ENCODE measurements at places on chromosomes 16 and 17.
A peak's percentile ranks its signal among the peaks of the same experiment; 100 is the strongest.

DNA sequence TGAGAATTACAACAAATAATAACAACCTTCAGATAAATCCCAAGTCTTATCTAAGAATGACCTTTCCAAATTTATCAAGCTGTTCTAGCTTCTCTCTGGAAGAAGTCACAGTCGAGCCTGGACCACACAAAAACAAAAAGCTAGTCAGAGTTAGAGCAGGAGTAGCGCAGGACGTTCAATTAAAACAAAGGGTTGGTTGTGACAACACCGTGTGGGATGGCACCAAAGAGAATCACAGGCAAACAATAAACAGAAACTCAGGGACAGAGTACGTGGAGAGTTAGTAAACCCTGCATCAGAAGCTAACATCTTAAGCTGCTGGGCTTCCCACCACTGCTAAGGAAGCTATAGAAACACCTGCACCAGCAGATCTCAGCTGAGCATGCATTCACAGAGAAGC is 23.8 kb downstream of the ARHGAP17 start:
- DNase-seq = no peak

GRCh38 chr17:56929362-56929969 is 15.6 kb upstream of the TRIM25 start:
- DNase-seq = no peak

- DNase-seq = no peak
Observed at GRCh38 chr17:44120851-44121605, 2.4 kb downstream of the HDAC5 start.

DNA sequence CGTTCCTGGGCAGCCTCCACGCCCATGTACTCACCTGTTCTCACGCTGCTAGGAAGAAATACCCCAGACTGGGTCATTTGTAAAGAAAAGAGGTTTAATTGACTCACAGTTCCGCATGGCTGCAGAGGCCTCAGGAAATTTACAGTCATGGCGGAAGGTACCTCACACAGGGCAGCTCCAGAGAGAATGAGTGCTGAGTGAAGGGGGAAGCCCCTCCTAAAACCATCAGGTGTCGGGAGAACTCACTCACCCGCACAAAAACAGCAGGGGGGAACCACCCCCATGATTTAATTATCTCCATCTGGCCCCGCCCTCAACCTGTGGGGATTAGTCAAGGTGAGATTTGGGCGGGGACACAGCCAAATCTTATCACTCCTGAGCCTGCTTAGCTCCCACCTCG is 18.2 kb downstream of the RAB40C start:
- DNase-seq = no peak

DNA sequence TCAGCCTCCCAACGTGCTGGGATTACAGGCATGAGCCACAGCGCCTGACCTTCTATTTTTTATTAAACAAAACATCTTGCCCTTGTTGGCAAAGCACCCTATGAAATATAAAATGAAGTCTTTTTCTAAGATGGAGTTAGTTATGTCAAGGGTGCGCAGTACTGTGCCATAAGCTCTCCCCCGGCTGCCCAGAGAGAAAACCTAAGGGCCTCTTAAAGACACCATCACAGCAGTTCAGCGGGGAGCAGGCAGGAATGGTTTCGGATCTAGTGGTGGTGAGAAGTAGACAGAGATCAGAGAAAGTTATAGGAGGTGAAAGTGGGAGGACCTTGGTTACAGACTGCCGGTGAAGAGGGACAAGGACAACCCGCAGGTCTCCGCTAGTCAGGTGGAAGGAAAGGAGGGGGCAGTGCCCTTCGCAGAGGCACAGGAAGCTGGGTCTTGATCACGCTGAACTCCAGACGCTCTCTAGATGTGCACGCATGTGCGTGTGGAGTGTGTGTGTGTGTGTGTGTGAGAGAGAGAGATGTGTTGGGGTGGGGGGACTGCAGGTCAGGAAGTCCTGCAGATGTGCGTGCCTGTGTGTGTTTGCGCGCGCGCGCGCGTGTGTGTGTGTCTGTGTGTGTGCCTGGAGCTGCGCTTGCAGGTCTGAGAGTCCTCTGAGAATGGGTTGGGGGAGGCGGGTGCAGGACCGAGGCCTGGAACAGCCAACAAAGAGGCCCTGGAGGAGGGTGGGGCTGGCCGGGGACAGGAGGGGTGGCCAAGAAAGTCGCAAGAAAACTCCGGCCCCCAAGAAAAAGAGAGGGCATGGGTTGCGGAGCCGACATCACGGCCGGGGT is 748 bp upstream of the CMTM3 start:
- DNase-seq = peak; percentile 79

DNA sequence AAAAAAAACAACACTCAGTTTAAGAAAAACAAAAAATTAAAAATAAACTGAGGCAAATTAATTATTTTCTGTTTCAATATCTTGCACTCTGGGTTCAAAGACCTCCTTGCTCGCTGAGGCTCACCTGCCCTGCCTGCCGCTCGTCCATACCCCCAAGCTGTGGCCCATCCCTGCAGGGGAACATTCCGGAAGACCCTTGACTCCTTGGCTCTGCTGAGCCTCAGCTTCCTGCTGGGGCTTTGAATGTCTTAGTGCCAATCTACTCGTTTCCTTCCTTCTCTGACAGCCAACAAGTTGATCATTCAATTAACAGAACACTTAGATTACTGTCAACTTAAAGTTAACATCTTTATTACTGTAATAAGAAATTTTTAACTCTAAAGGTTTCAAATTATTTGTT is 24.3 kb downstream of the G6PC1 start:
- DNase-seq = no peak

DNA sequence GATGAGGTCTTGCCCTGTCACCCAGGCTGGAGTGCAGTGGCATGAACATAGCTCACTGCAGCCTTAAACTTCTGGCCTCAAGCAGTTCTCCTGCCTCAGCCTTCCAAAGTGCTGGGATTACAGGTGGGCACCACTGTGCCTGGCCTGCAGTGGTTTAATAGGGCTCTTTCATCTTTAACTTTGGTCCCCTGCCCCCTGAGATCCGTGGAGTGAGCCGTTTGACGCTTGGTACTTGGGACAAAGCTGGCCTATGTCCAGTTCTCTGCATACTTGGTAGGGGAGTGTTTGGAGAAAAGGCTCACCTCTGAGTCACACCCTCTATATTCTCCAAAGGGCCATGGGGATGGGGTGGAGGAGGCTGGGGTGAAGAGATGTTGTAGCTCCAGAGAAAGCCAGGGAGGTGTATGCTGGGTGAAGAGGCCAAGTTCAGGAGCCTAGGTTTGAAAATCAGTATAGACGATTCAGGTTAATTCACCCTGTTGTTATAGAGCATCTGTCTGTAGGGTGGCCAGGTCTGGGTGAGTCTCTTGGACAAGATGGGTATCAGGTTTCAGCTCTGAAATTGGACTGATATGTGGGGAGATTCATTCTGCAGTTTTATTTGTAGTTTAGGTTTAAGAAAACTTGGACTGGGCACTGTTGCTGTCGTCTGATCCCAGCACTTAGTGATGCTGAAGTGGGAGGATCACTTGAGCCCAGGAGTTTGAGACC is 17.6 kb downstream of the ABCC1 start:
- no peak for DNase-seq

DNA sequence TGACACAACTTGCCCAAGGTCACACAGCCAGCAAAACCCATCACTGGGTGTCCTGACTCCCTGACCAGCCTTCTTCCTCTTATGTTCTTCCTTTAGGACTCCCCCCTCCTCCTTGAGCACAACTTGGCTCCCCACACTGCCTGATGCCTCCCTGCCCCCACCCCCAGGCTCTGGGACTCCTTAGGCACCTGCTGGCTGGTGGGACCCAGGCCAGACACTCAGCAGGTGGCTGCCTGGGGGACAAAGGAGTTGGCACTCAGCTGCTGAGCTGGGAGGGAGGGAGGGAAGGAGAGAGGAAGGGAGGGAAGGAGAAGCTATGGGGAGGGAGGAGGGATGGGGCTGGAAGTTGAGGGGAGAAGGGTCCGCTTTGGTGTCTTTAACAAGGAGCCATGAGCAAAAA is 8.0 kb downstream of the SEZ6 start:
- DNase-seq = no peak

- DNase-seq = no peak
Observed at GRCh38 chr16:73048292-73049080, 558 bp upstream of the ZFHX3 start.

DNA sequence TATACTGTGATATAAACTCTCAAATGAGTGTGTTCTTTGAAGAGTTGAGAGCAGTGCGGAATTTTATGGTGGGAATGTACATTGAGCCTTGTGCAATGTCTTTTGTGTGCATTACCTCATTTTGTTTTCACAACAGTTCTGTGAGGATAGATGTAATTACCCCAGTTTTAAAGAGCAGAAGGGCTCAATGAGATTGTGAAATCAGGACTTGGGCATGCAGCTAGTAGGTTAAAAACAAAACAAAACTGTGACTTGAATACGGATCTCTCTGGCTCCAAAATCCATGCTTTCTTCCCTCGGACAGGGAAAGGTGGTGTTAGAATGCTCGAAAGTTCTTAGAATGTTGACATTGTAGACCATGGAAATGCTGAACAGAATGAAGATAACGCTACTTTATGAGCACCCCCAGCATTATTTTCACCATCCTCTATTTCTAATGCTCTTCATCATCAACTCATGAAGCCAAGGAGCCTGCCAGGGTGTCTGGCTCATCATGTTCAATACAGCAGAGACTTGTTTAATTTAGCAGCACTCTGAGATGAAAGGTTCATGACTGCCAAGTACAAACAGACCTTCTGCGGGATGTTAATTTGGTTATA is 17.1 kb downstream of the MRTFB start:
- no peak for DNase-seq

GRCh38 chr16:48081656-48082055 is 74.1 kb downstream of the ABCC12 start:
- no peak for DNase-seq

GRCh38 chr16:3602320-3602653 is 9.1 kb downstream of the SLX4 start:
- DNase-seq = no peak

DNA sequence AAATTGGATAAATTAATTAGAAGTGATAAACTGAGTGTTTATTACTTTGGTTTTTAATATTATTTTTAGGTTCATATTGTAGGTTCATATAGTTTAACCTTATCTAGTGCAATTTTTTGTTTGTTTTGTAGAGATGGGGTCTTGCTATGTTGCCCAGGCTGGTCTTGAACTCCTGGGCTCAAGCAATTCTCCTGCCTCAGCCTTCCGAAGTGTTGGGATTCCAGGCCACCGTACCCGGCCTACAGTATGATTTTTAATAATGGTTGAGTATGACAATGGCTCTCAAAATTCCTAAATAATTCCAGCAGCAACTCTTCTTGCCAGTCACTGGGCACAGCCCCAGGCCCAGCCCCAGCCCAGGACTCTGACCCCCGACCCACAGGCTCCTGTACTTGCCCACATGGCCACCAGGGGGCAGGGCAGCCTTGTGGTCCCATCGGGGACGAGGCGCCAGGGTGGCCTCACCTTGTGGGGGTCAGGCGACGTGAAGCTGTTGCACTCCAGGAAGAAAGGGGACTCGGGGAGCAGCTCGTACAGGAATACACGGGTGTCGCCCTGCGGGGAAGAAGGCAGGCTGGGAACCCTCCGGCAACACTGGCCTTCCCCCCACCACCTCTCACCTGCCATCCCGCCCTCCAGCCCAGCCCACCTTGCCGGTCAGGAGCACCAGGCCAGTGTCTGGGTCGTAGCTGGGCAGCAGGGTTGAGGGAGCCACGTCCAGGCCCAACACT is 7.9 kb upstream of the PAM16 start:
- peak; percentile 50 for DNase-seq

- DNase-seq = no peak
Observed at GRCh38 chr16:27220527-27220926, 17.2 kb downstream of the KDM8 start.

DNA sequence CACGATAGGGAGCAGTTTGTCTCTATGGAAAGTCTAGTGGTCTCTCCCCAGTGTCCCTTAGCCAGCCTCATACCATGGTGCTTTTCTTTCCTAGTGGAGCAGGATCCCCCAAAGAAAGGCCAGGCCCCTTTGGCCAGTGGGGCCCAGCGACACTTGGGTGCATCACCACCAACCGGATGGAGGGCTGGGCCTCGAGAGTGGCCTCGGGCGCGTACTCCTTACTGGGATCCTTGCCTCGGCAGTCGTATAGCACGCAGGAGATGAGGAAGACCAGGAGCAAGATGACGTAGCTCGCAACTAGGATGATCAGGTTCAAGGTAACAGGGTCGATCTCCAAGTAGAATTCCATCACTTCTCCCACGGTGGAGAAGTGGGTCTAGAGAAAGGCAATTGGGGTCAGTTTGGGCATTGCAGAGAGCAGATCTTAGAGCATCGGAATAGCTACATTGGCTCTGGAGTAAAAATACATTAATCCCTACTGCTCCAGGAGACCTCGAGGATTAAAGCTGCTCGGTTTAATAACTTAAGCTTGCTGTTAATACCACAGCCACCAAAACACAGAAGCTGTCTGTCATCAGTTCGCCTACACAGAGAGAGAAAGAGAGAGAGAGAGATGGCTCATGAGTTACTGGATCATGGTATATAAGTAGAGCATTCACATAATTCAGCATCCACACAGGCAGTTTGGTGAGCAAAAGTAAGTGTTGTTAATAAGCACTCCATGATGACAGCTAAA is at the start of gene SMIM36:
TSS of gene SMIM36 (minus strand) at position 467 of the 736 bp plus-strand sequence.
- DNase-seq = no peak

- DNase-seq = no peak
Observed at GRCh38 chr17:2703181-2703580, 8.4 kb downstream of the CLUH start.

- peak; percentile 50 for DNase-seq
Observed at GRCh38 chr17:27609611-27610303, 21.2 kb upstream of the LGALS9 start.

DNA sequence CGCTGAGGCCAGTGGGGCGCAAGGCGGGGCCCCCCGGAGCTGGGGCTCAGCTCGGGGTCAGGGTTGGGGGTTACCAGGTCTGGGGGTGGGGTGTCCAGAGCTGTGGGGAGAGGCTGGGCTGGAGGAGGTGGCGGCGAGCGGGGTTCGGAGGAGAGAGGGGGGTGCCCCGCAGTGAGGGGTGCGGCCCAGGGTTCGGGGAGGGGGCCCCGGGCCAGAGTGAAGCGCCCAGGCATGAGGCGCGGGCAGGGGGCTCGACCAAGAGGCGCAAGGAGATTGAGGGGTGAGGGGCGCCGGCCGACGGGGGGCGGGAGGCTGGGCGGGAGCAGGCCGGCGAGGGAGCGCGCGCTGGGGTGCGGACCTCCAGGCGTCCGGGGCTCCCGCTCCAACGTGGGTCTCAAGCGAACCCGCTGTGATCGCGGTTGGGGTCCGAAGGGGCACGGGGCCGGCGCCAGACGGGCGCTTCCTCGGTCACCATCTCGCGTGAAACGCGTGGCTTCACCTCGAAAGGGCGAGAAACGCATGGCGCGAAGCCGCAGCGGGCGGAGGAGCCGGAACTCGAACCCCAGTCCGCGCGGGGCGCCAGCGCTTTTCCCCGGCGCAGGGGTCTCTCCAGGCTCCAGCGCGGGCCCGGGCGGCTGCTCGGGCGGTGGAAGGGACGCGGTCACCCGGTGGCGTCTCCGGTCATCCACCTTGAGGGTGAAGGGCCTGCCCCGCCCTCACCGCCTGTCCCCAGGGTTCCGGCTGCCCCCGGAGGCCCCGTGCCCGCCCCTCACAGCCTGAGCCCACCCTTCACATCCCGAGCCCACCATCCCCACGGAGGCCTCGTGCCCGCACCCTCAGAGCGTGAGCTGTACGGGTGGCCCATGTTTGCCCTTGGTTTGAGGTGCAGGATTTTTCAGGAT is 846 bp downstream of the CPNE7 start:
- no peak for DNase-seq

- DNase-seq = no peak
Observed at GRCh38 chr17:2825253-2825970, 29.2 kb downstream of the RAP1GAP2 start.

GRCh38 chr16:86982347-86982596 is 334.9 kb downstream of the C16orf95 start:
- DNase-seq = no peak

GRCh38 chr17:81332914-81333528 is 37.9 kb upstream of the SLC38A10 start:
- peak; percentile 44 for DNase-seq

GRCh38 chr17:69103557-69104233 is 38.0 kb downstream of the ABCA6 start:
- DNase-seq = no peak

All from RPMI8226 (cell line).